ENCODE measurements at places on chromosomes 4 and X. TPM values are rescaled to one million over a fixed set of nuclear protein-coding genes. Genes with fewer than 3 reads are reported as not detected.

Gene TRPC3
- total RNA-seq = 0.05 TPM

Gene CCDC120
- total RNA-seq = 3.4 TPM

Gene RNF128
- total RNA-seq = not detected

Gene GPRASP1
- 0.32 TPM for total RNA-seq

Gene NPY2R
- total RNA-seq = 0.02 TPM

Measured in A549 treated with CORT108297 at 1 μM for 4 hours (cell line).